ENCODE measurements at places on chromosomes 6 and 20.

DNA sequence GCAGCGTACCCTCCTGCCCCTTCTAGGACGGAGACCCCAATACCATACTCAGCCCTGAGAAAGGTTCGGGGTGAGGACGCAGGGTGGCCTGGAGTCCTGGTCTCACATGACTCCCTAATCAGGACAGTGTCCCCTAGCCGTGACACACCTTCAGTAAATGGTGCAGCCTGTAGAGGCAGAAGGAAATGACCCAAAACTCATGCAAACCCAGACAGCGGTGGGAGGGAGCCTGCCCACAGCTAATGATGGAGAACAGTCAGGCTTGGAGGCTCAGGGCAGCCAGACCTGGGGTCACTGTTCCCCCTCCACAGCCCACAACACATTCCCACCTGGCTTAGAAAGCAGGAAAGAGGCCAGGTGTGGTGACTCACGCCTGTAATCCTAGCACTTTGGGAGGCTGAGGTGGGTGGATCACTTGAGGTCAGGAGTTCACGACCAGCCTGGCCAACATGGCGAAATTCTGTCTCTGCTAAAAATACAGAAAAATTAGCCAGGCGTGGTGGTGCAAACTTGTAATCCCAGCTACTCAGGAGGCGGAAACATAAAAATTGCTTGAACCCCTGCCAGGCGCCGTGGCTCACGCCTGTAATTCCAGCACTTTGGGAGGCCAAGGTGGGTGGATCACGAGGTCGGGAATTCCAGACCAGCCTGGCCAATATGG, 8.8 kb upstream of the HMGA1 start:
- DNase-seq = no peak

GRCh38 chr6:37232430-37233017, 25.0 kb upstream of the TBC1D22B start:
- DNase-seq = no peak

- DNase-seq = no peak
Measured at GRCh38 chr6:44059359-44060346, 67.6 kb downstream of the MRPL14 start.

GRCh38 chr20:9884666-9885065, 45.8 kb upstream of the PAK5 start:
- no peak for DNase-seq

GRCh38 chr6:27242589-27243265, 4.8 kb upstream of the PRSS16 start:
- DNase-seq = no peak

GRCh38 chr6:151015101-151015700, 149.7 kb downstream of the MTHFD1L start:
- DNase-seq = no peak

DNA sequence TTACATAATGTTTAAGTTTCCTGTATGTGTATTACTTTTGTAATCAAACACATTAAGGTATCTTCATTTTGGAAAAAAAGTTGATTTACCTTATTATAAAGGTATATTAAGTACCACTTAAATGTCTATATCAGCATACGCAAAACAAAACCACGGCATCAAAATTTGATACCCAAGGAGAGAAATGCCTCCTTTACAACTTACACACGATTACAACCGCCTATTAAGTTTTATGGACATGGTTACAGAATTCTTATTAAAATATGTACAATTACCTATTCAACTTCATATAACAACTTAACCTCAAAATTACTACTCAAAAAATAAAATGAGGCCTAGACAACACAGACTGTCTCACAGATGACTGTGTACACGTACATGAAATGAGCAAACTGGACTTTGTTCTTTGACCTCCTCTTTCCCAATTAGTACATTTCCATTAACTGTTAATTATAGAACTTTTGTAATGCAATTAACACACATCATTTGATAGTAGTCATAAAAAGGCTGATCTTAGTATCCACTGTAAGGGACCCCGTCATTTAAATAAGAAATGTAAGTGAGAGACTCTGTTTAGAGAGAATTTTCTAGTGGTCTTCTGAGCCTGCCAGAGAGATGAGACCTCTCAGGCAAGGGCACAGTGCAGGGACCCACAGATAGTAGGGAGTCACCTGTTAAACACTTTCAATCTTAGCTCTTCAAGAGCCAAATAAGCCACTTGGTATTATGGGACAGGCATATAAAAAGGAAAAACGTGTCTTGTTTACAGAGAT, 2.5 kb downstream of the DIDO1 start:
- DNase-seq = no peak

- no peak for DNase-seq
Measured at GRCh38 chr20:2032168-2032567, 38.3 kb upstream of the PDYN start.

DNA sequence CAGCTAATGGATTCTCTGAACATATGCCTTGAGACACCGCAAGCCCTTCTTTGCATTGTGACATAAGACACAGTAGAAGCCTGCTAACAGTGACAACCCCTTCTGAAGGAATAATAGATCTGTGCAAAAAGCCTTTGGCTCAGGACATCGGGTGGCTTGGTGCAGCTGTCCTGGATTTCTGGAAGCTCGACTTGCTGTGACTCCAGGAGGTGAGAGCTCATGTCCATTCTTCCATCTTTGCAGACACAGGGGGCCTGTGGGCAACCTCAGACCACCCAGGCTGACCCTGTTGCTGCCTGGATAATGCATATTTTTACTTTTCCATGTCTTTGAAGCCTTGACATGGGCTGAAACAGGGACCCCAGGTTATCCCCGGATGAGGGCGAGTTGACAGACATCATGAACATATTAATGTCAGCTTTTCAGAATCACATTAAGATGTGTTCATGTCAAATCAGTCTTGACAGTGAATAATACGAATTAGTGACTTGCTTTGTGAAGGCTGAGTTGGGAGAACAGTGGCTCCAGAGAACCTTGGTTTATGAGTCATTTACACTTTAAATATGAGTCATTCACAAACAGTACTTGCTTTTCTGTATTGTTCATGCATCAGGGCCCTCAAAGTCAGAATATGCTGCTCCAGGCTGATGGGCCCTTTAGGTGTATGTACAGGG, 66.8 kb upstream of the IYD start:
- no peak for DNase-seq

- DNase-seq = no peak
Measured at GRCh38 chr20:34514897-34515483, 1.2 kb upstream of the DYNLRB1 start.

GRCh38 chr6:169700296-169700695, 1.5 kb downstream of the WDR27 start:
- no peak for DNase-seq

DNA sequence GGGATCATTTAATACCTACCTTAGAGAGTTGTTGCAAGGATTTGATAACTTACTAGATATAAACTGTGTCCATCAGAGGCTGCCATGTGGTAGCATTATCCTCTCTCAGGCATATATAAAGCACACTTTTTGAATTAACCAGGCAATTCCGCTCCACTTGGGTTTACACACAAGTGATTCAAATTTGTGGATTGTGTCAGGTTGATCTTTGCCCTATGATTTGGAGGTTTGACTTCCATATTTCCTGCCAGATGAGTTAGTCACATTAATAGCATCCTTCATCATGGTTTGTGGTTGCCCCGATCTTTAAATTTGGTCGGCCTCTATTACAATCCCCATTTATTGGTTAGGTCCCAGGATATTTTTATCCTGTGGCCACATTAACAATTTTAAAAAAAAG, 44.8 kb upstream of the CTAGE9 start:
- no peak for DNase-seq

DNA sequence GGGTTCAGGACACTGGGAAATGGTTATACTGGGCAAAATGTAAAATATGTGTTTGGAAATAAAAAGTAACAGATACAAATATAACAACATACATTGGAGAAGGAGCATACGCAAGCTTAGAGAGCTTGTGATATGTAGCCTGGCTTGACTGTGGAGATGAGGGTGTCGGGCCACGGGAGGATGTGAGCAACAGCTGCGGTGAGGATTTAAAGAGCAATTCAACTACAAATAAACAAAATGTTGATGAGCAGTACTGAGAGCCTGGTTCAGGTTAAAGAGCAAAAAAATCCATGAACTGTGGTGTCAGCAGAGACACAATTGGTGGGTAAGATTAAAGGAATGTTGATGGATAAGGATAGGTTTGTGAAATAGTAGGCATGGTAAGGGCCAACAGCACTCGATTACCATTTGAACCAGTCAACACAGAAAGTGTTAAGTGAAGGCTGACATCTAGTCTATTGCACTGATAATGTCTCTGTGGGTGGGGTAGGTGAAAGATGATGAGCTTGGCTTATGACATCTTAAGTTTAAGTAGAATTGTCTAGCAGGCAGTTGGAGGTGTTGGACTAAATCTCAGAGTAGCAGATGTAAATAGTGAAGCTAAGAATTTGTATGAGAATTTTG, 723.2 kb downstream of the EPM2A start:
- no peak for DNase-seq

DNA sequence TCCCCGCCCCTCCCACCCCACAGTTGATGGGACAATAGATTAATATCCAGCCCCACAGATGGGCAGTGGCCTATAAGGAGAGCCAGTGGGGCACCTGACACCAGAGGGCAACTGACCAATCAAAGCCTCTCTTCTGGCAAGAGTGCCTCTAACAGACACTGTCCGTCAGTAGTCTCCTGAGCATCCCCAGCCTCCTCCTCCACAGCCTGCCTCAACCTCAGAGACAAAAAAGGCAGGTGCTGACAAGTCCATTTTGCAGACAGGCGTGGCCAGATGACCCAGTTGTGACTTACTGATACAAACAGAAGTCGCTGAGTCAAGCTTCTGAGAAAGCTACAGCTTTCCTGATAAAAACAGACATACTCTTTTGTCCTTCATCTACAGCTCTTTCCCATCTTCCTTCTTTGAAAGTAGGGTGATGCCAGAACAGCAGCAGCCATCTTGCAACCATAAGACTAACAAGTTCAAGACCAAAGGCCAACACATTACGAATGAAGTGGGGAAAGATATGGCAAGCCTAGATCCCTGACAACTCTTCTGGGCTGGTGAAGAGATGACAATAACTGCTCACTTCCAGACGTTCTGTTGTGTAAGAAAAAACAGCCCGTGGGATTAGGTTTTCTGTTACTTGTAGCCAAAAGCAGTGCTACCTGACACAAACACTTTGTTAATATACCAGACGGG, 12.3 kb downstream of the PPIL1 start:
- no peak for DNase-seq

GRCh38 chr6:34522761-34523160, 33.4 kb downstream of the SPDEF start:
- DNase-seq = no peak

DNA sequence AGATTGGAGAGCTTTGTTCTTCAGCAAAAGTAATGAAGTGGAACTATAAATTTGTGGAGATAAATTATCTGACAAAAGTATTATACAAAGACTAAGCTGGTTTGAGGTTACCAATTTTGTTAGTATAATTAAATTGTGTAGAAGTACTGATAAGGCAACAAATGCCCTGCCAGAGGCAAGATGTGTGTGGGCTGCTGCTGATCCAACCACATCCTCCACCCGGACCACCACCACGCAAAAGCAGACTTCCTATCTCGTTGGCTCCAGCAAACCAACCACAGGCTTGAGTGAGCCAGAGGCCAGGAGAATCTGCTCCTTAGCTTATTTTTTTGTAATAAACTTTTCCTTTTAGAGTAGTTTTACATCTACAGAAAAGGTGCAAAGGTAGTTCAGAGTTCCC, 1.1 kb upstream of the MYLK4 start:
- no peak for DNase-seq

GRCh38 chr6:116298973-116299372, 19.2 kb upstream of the TSPYL1 start:
- DNase-seq = no peak
